ENCODE measurements at places on chromosomes 6 and 20.
A peak's percentile ranks its signal among the peaks of the same experiment; 100 is the strongest.

- DNase-seq: no peak
Observed at GRCh38 chr6:144017166-144018094, 9.4 kb upstream of the PLAGL1 start.

DNA sequence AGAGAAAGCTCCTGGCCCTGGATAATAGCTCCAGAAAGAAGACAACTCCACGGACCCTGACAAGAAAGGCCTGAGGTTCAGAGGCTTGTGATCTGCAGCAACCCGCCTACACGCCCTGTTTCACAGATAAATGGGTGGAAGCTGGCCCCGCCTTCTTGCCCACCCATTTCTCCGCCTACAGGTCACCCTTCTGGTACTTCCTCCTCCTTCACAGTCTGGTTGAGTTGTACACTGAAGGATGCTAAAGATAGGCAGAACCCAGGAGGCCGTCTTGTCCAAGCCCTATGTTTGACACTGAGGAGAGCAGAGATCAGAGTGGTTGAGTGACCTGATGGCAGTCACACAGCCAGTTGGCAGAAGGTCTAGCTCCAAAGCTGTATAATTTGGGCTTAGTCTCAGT is 34.2 kb upstream of the MDGA1 start:
- peak; percentile 81 for DNase-seq

- no peak for DNase-seq
Observed at GRCh38 chr6:72149715-72150114, 263.4 kb downstream of the RIMS1 start.

DNA sequence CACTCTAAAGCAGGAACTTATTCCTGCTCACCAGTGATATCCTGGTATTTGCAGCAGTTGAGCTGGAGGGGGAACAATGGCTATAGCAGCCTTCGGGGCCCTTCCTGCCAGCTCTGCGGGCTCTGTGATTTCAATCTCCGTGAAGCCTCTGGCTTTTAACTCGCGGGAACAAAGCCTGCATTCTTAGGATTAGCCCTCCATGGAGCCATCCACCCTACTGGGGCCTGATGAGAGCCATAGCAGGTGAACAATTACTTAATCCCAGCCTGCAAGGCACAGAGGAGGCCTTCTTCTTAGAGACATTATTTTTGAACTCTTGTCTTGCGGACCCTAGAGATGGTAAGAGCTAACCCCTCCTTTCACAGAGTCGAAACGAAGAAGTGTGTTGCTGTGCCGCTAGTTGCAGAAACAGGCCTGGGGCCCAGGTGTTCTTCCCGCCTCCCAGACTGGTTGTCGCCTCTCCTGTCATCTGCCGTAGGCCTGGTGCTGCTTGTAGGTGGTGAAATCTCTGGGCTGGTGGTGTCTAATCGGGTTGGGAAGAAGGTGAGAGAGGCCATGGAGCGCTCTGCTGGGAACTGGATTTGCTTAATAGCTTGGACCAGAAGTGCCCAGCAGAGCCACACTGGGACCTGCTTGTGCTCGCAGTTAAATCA is 9.7 kb downstream of the GHRH start:
- no peak for DNase-seq

DNA sequence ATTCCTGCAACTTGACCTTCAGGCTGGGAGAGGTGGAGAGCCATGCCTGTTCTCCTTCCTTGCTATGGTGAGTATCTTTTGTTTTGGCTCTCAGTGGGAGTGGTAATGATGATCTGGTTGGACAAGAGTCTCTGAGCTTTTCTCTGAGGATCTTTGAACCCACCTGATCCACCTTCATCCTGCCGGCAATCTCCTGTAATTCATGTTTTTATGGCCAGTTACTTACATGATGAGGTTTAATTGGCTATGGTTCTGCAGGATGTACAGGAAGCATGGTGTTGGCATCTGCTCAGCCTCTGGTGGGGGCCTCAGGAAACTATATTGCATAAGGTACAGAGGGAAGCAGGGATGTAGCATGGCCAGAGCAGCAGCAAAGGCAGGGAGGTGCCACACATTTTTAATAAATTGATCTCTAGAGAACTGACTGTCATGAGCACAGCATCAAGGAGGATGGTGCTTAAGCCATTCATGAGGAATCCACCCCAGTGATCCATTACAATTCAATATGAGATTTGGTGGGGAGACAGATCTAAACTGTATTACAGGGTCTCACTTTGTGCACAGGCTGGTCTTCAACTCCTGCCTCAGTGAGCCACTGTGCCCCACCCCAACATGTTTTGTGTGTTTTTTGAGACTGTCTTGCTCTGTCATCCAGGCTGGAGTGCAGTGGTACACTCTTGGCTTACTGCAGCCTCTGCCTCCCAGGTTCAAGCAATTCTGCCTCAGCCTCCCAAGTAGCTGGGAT is 10.0 kb downstream of the HSPA1B start:
- DNase-seq: no peak

- no peak for DNase-seq
Observed at GRCh38 chr6:98672681-98673475, 161.5 kb upstream of the POU3F2 start.

- peak; percentile 37 for DNase-seq
Observed at GRCh38 chr20:31915491-31916280, 36.2 kb downstream of the PDRG1 start.

DNA sequence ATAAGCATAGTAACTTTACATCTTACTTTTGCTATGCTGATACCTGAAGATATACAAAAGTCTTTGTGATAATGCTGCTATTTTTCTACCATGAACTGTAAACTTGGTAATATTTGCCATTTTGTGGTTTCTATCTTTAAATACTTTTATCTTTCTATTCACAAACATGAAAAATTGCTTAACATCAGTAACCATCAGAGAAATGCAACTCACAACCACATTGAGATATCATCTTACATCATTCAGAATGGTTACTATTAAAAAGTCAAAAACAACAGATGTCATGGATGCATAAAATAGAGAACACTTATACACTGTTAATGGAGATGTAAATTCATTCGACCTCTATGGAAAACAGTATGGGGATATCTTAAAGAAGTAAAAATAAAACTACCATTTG is 112.0 kb downstream of the TRDN start:
- DNase-seq: no peak

DNA sequence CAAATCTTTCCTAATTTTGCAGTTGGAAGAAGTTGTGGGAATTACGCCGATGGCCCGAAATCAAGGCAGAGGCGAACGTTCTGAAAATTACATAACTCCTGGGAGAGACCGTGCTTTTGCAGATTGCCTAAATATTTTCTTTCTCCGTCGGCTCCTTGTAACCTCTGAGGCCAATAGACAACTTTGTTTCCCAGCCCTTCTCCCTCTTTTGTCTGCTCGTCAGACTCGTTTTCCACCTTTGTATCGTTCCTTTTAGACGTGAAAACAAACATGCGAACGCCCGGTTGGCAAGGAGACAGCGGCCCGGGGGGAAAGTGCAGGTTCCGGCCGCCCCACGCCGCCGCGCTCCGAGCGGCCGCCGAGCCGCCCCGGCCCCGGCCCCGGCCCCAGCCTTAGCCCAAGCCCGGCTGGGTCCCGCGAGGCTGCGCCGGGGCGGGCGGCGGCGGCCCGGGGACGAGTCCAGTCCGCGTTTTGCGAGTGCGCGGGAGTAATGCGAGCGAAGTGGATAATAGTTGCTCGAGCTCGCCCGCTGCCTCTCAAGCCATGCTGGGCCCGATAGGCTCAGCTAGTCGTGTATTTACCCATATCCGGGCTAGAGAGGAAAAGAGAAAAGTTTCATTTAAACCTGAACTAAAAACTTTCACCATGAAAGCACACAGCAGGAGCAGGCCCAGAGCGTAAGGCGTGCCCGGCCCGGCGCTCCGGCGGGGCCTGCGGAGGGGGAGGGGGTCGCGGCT is at the start of gene ARID1B:
Gene ARID1B (plus strand): TSS at position 539 of the 737 bp plus-strand sequence. CDS start 303 bp downstream, outside the sequence.
- DNase-seq: peak; percentile 93

- peak; percentile 66 for DNase-seq
Observed at GRCh38 chr6:135537741-135538301, 40.3 kb upstream of the AHI1 start.

DNA sequence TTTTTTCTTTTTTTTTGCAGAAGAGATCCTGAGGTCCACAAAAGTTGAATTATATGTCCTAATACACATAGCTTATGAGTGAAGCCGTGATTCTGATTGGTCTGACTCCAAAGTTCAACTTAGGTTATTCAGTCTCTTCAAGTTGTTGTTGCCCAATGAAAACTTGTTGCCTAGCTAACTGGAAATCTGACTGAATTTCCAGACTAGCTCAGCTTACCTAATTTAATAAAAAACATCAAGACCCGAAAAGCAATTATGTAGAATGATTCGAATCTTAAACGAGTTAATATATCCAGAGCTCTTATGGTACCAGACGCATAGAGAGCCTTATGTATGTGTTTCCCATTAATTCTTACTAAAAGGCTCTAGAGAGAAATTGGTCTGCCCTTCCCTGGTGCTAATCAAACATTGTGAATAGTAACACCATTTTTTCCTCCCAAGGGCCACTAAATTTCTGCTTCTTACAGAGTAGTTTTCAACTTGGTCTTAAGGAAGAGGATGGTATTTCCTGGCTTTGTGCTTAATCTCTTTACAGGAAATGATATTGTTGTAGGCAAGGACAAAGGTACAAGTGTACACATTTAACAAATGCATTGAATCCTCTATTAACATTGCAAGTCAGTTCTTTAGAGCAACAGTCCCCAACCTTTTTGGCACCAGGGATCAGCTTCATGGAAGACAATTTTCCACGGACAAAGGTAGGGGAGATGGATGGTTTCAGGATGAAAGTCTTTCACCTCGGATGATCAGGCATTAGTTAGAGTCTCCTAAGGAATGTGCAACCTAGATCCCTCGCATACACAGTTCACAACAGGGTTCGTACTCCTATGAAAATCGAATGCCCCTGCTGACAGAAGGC is 107.9 kb downstream of the TSHZ2 start:
- DNase-seq: no peak

- DNase-seq: no peak
Observed at GRCh38 chr6:112575309-112575834, 228.2 kb downstream of the RFPL4B start.

GRCh38 chr20:52481443-52481842 is 289.9 kb upstream of the ZFP64 start:
- DNase-seq: no peak

DNA sequence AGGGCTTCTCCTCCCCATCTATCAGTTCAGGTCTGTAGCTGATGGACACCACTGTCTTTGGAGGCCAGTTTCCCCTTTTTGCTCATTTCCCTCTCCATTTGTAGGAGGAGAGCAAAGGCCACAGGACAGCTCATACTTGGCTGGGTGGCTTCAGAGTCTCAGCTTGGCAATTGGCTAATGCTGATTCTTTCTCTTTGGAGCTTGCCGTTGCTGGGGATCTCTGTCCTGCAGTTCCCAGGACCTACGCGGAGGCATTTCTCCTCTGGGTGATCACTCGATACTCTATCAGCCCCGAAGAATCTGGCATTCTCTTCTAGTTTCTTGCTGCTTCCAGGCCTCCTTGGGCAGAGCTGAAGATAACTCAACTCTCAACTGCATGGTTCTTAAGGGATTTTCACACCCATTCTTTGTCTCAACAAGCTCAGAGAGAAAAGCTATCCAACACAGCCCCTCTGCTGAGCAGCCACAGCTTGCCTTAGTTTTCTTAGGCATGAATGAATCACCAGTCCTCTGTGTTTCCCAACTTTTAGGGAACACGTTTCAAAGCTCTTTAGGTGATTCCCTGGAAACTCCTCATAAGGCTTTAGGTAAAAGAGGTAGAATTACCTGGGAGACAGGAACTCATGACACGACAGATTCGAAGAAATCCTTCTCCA is 19.2 kb upstream of the SSR1 start:
- DNase-seq: no peak

GRCh38 chr6:146359131-146359530 is 184.5 kb upstream of the RAB32 start:
- DNase-seq: no peak

GRCh38 chr6:31041372-31041974 is 31.2 kb downstream of the MUC22 start:
- no peak for DNase-seq

DNA sequence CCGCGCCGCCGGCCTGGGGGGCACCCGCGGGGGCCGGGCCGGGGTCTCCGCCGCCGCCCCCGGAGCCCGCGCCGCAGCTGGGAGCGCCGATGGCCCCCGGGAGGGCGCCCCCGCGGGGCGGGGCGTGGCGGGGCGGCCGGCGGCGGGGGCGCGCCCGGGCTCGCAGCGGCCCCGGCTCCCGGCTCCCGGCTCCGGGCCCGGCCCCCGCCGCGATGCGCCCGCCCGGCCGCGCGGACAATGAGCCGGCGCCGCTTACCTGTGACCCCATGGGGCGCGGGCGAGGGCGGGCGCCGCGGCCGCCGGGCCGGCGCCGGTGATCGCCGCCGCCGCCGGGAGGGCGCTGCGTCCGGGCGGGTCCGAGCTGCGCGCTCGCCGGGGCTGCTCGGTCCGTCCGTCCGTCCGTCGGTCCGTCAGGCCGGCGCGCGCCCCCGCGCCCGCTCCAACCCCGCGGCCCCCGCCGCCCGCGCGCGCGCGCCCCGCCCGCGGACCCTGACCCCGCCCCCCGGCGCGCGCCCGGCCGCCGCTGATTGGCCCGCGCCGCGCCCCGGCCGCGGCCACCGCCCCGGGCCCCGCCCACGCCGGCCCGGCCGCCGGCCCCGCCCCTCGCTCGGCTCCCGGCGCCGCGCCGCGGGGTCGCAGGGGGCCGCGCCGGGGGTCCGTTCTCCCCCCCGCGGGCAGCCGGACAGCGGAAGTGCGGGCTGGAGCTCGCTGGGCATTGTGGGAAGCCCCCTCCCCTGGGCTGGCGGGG is at the start of gene ZBTB46:
Gene ZBTB46 (minus strand): TSS at position 424 of the 748 bp plus-strand sequence. CDS start 40,507 bp downstream, outside the sequence.
- DNase-seq: peak; percentile 70

GRCh38 chr6:125001684-125002405 is 39.6 kb downstream of the RNF217 start:
- DNase-seq: no peak

Data from activated effector memory CD4-positive, alpha-beta T cell treated with anti-CD3 and anti-CD28 coated beads, Interleukin-2, amount 50 U/mL, for 16 hours (primary cell).